ENCODE measurements at places on chromosomes 1 and 21.

- DNase-seq = no peak
These were observed 677 bp upstream of the BCL10 start for GRCh38 chr1:85276978-85277639.

DNA sequence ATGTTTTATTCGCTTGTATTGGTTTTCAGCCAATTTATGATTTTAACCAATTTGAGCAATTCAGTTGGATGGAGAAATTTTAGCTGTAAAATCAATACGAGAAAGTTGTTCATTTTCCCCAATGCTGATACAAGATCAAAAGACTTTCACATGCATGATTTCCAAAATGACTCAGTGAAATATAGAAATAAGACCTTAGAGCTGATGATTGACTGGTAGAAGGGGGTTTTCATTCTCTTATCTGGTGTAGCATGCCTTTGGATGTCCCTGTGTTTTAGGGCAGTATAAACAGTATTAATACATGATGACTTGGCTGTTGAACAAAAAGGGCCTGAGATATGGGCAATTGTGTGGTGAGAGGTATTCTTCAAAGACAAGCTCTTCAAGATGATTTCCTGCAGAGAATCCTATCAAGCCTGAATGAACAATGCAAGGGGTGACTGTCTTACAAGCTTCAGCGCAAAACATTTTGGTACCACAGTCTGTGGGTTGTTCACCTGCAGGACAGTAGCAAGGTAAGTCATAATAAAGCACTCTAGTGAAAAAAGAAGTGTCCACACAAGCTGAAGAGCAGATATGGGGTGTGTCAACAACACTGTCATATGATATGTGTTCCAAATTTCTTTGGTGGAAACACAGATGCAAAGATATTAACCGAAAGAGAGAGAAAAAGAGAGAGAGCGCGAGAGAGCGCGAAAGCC is 156.2 kb downstream of the TNFSF18 start:
- no peak for DNase-seq

GRCh38 chr1:177848577-177848976 is 121.3 kb downstream of the SEC16B start:
- no peak for DNase-seq

DNA sequence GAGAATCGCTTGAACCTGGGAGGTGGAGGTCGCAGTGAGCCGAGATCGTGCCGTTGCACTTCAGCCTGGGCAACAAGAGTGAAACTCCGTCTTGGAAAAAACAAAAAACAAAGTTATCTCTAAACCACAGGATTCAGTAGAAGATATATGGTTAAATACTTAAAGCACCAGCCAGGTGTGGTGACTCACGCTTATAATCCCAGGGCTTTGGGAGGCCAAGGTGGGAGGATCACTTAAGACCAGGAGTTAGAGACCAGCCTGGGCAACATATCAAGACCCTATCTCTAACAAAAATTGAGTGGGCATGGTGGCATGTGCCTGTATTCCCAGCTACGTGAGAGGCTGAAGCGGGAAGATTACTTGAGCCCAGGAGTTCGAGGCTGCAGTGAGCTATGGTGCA is 5.6 kb downstream of the NECAP2 start:
- DNase-seq = no peak

DNA sequence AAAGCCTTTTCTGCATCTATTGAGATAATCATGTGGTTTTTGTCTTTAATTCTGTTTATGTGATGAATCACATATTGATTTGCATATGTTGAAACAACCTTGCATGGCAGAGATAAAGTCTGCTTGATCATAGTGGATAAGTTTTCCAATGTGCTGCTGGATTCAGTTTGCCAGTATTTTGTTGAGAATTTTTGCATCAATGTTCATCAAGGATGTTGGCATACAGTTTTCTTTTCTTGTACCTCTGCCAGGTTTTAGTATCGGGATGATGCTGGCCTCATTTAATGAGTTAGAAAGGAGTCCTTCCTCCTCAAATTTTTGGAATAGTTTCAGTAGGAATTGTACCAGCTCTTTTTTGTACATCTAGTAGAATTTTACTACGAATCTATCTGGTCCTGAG is 55.0 kb downstream of the COL24A1 start:
- DNase-seq = no peak

GRCh38 chr1:2300004-2300771 is 72.1 kb downstream of the SKI start:
- DNase-seq = no peak

GRCh38 chr1:59375321-59376220 is 78.7 kb downstream of the FGGY start:
- DNase-seq = peak; percentile 100

DNA sequence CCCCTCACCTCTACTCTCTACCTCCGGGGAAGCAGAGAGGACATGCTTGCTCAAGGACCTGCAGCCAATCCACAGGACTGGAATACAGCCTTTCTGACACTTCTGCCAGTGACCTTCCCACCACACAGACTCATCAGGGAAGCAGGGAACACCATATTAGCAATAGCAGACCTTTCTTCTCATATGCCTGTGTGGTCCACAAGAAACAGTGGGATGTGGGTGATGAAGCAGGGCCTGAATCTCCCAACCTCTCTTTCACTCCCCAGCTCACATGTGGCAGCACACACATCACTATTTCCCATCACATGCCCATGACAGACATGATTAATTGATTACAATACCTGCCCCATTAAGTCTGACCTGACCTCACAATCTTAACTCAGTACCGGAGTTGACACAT is 695.1 kb downstream of the MATN1 start:
- DNase-seq = no peak

DNA sequence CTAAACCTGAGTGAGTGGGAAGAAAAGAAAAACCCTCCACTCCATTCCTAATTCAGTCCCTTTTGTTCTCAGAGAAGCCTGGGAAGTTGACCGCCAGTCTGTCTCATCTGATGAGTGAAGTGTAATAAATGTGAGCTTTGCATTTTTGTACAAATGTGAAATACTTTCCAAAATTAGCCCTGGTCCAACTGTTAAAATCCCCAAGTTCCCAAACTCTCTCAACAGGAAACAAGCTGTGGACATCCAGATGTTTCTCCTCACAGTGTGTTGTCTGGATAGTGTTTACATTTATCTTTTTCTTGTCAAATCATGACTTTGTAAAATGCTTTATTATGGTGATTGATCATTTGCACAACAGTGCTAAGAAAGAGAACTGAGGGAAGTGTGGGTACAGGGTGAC is 145.1 kb downstream of the TM2D1 start:
- no peak for DNase-seq

Measured in GM04503 (cell line).